ENCODE measurements at places on chromosomes 7 and 10.

DNA sequence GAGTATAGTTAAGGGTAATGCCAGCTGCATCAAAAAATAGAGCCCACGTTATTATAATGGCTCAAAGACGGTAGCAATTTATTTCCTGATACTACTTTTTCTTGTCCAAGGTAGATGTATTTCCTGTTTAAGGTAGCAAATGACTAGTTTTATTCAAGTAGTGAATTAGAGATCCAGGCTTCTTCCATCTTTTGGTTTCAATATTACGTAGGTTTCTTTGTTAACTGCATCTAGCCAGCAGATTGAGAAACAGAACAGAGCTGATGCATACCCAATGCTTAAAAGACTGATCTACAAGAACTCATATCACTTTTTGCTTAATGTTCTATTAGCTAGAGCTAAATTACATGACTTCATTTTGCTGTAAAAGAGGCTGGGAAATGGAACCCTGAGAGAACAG lies 992.1 kb downstream of the NRG3 start:
- no peak for DNase-seq

DNA sequence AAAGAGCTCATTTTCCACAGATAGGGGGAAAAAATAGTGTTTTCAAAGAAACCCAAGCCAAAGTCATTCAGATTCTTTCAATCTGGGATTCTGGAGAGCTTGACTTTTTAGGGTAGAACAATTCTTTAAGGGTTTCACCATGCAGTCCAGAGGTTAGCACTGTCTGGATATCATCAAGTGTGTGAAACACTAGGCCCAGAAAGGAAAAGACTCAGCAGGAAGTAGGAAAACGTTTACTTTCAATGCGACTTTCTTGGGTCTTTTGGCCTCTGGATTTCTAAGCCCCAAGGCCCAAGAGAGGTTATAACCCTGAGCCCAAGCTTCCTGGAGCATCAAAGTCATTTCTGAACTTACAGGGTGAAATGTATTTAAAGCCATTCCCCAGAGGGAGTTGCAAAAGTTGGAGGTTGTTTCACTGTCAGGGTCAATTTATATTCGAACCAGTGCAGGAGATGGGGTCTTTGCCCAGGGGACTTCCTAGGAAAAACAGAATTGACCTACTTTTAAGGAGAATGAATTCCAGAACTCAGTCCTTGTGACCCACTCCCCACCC lies 158.0 kb downstream of the C7orf25 start:
- DNase-seq = no peak

GRCh38 chr10:63718421-63718820 lies 197.2 kb downstream of the REEP3 start:
- DNase-seq = no peak

- DNase-seq = no peak
These were observed 182.8 kb upstream of the DGKB start for GRCh38 chr7:15085366-15085765.

DNA sequence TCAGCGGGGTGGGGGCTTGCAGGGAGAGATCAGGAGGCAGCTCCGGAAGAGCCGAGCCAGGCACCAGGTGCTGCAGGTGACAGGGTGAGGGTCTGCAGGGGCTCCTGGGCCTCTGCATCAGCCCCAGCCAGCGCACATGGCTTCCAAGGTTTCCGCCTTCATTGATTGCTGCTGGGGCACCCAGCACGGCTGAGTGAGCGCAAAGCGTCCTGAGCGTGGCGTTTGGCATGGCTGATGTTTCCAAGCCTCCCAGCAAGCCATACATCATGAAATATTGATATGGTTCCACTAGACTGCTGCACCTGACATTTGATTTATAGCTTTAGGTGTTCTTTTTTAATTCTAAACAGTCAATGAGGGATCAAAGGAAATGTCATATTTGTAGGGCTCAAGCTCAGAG lies 259.0 kb downstream of the WDR37 start:
- no peak for DNase-seq

DNA sequence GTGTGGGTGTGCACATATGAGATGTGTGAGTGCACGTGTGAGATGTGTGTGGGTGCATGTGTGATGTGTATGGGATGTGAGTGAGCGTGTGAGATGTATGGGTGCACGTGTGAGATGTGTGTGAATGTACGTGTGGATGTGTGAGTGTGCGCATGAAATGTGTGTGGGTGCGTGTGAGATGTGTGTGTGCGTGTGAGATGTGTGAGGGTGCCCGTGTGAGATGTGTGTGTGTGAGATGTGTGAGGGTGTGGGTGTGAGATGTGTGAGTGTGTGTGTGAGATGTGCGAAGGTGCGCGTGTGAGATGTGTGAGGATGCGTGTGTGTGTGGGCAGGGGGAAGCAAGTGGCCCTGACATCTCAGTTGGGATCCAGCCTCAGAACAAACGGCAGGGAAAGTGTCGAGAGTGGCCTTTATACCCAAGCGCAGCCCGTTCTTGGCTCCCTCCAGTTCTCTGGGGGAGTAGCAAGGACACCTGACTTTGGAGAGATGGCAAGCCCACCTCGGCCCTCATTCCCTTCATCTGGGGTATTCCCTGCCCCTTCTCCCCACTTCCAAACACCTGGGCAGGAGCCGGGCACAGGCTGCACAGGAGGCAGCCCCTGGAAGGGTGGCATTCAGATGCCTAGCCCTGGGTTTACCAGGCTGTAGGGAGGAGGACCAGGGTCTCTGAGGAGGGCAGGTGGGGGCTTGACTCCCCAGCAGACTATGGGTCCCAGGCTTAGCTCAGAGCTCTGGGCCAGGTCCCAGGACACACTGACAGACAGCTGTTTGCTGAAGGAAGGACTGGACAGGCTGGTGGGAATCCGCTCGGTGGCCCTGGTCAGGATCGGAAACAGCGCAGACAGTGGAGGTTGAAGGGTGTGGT lies 31.6 kb downstream of the PPIF start:
- DNase-seq = no peak

GRCh38 chr7:43944286-43944685 lies 18.1 kb downstream of the UBE2D4 start:
- no peak for DNase-seq

- DNase-seq = no peak
These were observed 376.1 kb upstream of the CHRM2 start for GRCh38 chr7:136492366-136492765.

- DNase-seq = no peak
These were observed 70.8 kb upstream of the MEOX2 start for GRCh38 chr7:15757041-15758000.

GRCh38 chr7:99032928-99033327 lies 111.0 kb downstream of the SMURF1 start:
- DNase-seq = no peak

- DNase-seq = no peak
These were observed 42.5 kb upstream of the FZD8 start for GRCh38 chr10:35684586-35684985.

- DNase-seq = no peak
These were observed 184.3 kb upstream of the MBL2 start for GRCh38 chr10:52956861-52957260.

- no peak for DNase-seq
These were observed 559 bp upstream of the FKBP14 start for GRCh38 chr7:30027065-30027456.

GRCh38 chr7:84055904-84056605 lies 138.5 kb downstream of the SEMA3A start:
- no peak for DNase-seq

DNA sequence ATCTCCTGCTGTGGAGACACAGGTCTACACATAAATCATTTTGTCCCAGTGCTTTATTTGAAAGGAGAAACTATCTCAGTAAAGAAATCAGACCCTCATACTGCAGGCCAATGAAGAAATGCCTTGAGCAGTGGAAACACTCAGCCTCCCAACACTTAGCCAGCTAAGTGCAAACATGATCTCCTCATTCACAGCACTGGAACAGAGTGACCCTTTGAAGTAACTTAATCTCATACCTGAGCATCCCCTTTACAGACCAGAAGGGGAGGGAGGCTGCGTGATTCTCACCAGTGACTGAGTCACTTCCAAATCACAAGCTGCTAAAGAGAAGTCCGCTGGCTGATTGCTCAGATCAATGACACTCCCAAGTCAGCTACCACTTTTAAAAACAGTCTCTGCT lies 4.5 kb downstream of the CHST15 start:
- DNase-seq = no peak

DNA sequence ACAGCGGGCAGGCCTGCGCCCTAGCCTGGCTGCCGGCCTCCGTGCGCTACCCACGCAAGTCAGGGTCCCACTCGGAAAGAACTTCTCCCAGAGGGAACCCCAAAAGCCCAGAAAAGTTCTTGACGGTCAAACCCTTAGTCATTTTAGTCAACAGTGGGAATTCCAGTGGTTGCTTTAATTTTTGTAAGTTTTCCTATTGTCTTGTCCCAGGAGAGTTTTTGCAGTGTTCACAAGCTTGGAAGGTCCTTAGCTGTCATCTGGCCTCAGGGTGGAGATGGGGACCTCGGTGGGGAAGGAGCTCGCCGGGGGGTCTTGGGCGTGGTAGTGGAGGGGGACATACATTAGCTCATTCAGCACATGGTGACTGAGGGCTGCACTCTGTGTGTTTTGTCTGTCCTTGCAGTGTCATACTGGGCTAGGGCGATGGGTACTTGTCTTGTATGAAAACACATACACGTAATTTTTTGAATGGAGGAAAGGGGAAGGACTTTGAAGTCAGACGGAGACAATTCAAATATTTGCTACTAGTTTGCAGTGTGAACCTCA lies 736 bp downstream of the MINDY4 start:
- no peak for DNase-seq

DNA sequence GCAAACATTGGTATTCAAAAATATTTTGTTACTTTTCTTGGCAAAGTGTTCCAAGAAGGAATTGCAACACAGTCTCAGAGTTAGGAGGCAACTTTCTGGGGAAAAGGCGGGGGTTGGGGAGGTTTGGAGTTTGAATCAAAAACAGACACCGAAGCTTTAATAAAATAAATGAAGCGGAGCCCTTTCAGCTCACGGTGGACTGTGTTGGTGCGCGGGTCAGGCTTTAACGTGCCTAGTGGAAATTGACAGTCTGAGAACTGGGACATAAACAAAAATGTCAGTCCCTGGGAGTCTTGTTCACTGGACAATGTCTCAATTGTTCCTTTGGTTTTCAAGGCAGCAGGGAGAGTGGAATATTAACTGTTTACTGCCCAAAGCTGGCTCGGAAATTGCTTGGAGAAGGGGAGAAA lies 109.3 kb downstream of the TCF7L2 start:
- no peak for DNase-seq

- no peak for DNase-seq
These were observed 159.5 kb upstream of the WDR11 start for GRCh38 chr10:120691625-120692024.

DNA sequence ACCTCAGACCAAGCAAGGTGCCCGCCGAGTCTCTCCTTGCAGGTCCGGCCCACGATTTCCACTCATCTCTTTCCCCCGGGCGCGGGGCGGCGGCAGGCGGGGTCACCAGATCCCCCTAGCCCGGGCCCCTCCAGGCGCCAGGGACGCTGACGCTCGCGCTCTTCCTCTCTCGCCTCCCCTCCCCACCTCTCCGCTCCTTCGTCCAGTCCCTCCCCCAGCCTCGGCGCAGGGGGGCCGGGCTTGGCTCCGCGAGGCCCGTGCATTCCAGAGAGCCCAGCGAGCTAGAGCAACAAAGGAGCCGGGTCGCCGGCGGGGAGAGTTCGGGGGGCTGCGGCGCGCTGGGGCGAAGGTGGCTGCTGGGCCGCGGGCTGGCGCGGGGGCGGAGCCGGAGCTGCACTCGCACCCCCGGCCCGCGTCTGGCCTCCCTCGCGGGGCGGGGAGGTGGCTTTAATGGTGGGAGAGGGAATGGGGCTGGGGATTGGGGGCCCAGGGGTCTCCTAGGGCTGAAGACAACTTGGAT lies at the start of gene SMO:
Gene SMO (plus strand): TSS at position 262 of the 520 bp plus-strand sequence. CDS start 519 bp downstream, outside the sequence.
- DNase-seq = no peak

DNA sequence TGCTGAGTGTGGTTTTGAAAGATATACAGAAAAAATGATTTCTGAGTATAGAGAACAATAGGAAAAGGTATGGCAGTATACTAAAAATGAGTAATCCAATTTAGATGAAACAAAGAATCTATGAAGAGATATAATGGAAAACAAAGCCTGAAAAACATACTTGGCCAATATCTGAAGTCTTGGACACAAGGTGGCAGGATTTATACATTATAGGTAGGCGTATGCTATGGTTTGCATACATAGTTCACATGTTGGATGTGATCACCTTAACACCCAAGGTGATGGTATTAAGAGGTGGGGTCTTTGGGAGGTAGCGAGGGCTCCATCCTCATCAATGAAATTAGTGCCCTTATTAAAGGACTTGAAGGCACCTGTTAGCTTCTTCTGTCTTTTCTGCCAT lies 34.5 kb upstream of the BPGM start:
- DNase-seq = no peak

- DNase-seq = no peak
These were observed 595.4 kb upstream of the GHITM start for GRCh38 chr10:83543691-83544462.

GRCh38 chr10:26840938-26841732 lies 19.6 kb downstream of the ABI1 start:
- DNase-seq = no peak

DNA sequence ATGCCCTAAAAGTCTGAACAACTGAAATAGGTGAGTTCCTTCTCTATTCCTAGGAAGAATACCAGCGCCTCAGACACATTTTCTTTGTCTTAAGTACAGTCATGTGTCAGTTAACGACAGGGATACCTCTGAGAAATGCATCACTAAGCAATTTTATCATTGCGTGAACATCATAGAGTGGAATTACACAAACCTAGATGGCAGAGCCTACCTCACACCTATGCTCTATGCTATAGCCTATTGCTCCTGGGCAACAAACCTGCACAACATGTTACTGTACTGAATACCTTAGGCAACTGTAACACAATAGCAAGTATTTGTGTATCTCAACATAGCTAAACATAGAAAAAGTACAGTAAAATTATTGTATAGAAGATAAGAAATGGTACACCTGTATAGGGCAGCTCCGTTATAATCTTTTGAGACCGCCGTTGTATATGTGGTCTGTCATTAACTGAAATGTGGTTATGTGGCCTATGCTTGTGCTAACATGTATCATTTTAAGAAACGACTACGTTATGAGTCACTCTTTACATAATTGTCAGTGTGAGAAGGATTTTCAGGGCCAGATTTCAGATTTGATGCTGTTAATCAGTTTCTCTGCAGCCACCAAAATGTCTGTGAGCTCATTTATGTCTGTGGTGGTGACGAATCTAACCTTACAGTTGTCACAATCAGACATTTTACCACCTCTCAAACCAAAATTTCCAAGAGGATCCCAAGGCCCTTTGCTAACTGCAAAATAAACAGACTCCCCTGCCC lies 66.1 kb upstream of the STK17A start:
- DNase-seq = no peak

DNA sequence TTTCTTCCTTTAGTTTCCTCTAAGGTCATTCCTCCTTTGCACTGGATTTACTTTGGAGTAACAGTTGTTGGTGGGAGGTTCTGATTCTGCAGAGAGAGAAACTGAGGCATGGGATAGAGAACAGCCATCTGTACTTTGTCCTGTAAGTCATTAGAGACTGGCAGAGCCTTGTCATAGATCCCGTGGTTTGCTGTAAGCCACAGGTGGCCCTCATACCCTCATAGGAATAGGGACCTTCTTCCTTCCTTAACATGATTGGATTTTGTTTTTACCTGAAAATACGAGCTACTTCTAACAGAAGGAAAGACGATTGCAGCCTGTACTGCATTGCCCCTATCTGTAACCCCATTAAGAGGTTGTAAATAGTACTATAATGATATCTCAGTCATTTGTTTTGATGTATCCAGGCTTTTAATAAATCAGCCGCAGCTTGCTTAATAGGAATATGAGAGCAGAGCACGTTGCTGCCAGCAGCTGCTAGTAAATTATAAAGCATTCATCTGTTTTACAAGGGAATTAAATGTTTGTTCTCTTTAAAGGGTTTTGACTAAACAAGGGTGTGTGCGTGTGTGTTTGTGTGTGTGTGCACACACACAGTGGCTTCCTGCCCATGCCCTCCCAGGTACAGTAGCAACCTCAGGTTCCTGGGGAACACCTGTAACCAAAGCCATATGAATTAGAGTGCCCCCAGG lies 249.8 kb downstream of the AUTS2 start:
- no peak for DNase-seq
